ENCODE measurements at places on chromosomes 7 and 10. TPM values are rescaled to one million over a fixed set of nuclear protein-coding genes. Genes with fewer than 3 reads are reported as not detected.

CHCHD3 gene
- 69.0 TPM for polyA plus RNA-seq

GRCh38 chr10:83994325-83994724 is 145.0 kb upstream of the GHITM start:
- no peak for DNase-seq

GRCh38 chr10:132497861-132498561 is 39.6 kb upstream of the INPP5A start:
- DNase-seq, result no peak

GRCh38 chr7:78134256-78134655 is 335.7 kb downstream of the PHTF2 start:
- DNase-seq, result peak; percentile 12

DNA sequence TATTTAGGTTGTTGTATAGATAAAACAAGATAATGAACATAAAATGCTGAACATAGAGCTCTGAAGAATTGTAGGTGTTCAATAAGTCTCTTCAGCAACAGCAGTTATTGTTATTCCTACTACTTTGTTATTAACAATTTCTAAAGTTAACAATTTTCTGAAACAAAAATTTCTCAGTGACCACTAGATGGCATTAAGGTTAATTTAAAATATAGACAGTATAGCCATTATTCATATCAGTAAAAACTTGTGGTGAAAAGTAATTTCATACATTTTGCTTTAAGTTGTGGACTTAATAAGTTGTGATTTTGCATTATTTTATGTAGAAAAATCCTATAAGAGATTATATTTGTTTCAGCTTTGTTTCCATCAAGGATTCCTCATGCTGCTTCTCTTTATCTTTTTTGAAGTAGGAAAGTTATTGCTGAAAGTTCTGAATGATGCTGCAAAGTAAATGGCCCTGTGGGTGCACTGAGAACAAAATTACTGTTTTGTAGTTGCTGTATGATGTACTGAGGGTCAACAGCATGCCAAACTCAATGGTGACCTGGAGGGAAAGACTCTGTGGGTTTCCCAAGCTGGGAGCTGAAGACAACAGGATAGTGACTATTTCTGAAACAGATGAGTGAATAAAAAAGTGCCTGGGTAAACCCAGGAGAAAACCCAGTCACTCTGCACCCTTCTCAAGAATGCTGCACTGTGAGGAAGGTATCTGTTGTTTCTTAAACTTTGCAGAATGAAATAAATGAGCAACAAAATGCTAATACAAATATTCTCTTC is 253.6 kb downstream of the KIF20B start:
- DNase-seq, result no peak

DNA sequence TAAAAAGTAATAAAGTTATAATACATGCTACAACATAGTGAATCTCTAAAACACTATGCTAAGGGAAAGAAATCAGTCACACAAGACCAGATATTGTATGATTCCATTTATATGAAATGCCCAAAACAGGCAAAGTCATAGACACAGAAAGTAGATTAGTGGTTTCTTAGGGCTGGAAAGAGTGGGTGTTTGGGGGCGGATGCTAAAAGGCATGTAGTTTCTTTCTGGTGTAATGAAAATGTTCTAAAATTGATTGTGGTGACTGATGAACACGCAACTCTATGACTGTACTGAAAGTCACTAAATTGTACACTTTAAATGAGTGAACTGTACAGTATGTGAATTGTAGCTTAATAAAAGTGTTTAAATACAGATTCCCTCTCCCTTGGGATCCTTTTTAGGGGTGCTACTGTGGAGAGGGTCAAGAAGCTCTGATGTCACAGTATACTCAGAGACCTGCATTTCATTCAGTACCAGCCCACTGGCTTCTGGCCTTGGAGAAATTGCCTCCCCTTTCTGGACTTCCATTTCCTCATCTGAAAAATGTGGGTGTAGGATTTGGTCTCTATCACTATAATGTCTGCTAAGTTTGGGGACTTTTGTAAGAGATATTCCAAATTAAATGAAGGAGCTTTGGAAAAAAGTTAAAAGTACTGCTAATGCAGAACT is 46.4 kb downstream of the AOAH start:
- DNase-seq, result no peak

DNA sequence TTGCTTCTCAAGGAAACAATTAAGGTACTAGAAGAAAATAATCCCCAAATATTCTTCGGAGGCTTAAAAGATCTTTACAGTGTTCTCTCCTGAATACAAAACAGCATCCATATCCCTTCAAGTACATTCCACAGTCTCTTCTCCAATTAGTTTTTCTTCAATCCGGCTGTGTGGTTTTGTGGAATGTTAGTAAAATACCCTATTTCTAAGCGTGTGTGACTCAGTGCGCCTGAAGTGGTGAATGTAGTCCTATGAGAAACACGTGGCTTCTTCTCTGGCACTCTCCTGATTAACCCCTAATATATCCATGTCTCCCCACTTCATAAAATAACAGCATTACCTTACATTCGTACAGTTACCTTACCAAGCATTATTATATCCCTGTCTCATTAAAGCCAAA is 570.2 kb downstream of the ARL4A start:
- no peak for DNase-seq

GRCh38 chr10:98425511-98426352 is 10.8 kb upstream of the PYROXD2 start:
- no peak for DNase-seq
